ENCODE measurements at places on chromosomes 4 and X.

DNA sequence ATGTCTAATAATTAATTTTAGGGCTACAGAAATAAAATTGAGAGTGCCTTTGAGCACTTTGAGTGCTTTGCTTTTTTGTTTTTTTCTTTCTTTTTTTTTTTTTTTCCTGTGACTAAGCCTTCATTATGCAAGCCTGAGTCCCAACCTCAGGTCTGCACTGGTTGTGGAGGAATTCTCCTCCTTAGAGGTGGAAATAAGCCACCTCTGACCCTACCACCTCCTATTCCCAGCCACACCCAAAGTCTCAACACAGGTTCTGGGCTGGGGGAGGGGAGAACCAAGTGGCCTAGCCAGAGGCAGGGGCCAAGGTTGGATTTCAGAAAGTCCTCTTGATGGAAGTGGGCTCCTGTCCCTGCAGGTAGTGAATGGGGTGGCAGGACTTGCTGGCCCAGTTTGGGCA lies 180.2 kb downstream of the ARAP2 start:
- no peaks in the 10 kb centered on the region for H3K4me1 ChIP-seq
- H3K27ac ChIP-seq: no peak overlapping the region
- no peaks in the 10 kb centered on the region for H3K36me3 ChIP-seq
- no peak for DNase-seq
- no peaks in the 10 kb centered on the region for H3K27me3 ChIP-seq
- H3K4me3 ChIP-seq: no peak overlapping the region

DNA sequence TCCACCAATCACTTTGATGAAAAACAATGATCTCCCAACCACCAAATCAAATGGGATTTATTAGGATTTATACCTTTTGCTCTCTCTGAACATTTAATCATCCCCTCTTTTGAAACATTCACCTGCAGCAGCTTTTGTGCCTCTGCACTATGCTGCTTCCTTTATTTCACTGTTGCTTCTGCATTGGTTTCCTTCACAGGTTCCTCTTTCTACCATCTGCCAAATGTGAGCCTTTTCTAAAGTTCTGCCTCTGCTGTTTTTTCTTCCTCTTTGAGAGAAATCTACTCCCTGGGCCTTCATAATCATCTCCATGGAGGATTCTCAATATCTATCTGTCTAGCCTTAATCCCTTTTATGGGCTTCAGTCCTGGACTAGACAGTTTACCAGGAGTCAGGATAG lies 24.7 kb downstream of the CUL4B start:
- no peaks in the 10 kb centered on the region for H3K4me1 ChIP-seq
- H3K4me3 ChIP-seq: no peak overlapping the region
- peaks cover 32% of the 10 kb centered on the region for H3K36me3 ChIP-seq
- H3K27ac ChIP-seq: no peak overlapping the region
- no peaks in the 10 kb centered on the region for H3K27me3 ChIP-seq
- DNase-seq: no peak

DNA sequence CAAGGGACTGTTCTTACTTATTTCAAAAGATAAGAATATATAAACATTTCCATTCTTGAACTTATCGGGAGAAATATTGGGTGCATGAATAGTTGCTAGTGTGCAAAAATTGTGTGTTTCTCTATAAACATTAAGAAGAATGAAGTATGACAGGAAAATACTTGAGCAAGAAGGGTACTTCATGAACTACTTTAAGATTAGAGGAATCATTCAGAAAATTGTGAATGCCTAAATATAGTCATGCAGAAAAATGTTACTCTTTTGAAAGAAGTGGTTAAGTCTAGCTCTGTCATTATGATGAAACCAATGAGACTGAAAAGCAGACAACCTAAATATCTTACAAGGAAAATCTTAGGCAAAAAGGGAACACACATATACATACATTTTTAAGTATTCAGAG lies 207.8 kb upstream of the PCDH18 start:
- H3K27ac ChIP-seq: no peak overlapping the region
- no peaks in the 10 kb centered on the region for H3K27me3 ChIP-seq
- no peaks in the 10 kb centered on the region for H3K36me3 ChIP-seq
- DNase-seq: no peak
- H3K4me3 ChIP-seq: no peak overlapping the region

DNA sequence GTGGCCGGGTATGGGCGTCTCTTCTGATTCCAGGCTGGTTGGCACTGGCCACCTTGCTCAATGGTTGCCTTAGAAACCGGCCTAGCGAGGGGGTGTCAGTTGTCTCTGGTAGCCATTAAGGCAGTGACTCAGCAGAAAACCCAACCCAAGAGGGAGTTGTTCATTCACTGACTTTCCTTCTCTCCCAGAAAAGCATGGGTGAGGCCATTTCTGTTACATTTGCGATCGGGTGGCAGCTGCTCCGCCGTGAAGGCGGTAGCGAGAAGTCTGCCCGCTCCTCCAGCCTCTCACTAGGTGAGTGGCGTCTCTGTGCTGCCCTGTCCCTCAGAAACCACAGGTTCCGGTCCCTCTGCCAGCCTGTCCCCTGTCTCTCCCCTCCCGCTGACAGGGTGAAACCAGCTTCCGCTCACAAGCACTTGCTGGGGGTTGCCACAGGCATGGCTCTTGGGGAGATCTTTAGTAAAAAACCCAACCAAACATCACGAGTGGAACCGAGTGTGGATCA lies 17.4 kb downstream of the IRAK1 start:
- no peaks in the 10 kb centered on the region for H3K36me3 ChIP-seq
- H3K27me3 ChIP-seq: no peaks in the 10 kb centered on the region
- no peak overlapping the region for H3K4me3 ChIP-seq
- no peak overlapping the region for H3K27ac ChIP-seq

DNA sequence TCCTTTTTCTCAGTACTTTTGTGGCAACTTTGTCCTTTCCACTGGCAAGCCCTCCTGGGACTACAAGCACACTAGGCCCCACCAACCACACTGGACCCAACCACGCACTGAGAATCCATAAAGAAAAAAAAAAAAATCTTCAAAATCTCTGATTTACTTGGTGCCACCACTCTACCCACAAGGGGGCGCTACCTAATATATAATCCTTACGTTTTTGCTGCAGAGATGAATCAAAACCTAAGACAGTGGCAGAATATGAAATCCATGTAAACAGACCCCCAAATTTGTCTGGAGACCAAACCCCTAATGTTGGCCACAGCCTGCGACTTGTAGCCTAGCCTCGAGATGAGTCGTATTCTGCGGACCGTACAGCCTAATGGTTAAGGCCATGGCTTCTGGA lies 63.5 kb upstream of the ARHGAP36 start:
- no peak overlapping the region for H3K4me3 ChIP-seq
- peak; percentile 60 for DNase-seq
- H3K36me3 ChIP-seq: no peaks in the 10 kb centered on the region
- H3K4me1 ChIP-seq: no peaks in the 10 kb centered on the region
- H3K27ac ChIP-seq: no peak overlapping the region
